ENCODE measurements at places on chromosomes 12 and 14.

GRCh38 chr14:103480595-103480994, 42.0 kb downstream of the CKB start:
- DNase-seq: no peak

DNA sequence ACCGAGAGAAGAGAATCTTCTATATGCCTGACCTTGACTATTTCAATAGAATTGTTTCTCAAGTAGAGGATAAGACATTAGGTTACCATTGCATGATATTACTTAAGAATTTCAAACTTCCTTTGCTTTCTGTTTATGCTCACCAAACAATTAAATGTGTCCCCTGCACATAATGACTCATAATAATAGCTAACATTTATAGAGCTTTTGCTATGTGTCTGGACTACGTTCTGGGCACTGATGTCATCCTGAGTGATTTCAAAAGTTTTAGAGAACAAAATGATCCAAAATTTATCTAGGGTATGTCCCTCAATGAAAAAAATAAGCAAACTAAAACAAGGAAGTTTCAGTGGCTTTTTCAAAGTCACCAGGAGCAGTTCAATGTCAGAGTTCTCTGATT, 38.8 kb downstream of the SLC15A5 start:
- DNase-seq: no peak

GRCh38 chr12:122413516-122414404, 8.7 kb downstream of the CLIP1 start:
- DNase-seq: no peak

GRCh38 chr14:83867566-83868225, 1662.2 kb upstream of the FLRT2 start:
- DNase-seq: no peak

- peak; percentile 82 for DNase-seq
Measured at GRCh38 chr12:27652174-27652763, 44.0 kb upstream of the REP15 start.

DNA sequence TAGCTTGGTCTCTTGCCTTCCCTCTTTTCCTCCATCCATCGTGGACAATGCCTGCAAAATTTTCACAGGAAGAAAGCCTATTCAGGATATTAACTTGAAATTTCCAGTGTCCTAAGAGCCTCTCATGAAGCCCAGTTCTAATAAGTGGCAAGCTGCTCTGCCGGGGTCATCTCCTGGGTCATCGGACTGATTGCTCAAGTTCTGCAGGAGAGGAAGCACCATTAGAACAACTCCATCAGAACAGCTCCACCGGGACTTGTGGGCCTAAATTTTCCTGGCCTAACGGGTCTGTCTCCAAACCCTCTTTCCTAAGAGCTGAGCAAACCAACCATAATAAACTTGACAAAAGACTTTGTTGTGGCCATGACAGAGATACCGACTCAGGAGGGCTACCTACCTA, 13.9 kb downstream of the ERG28 start:
- no peak for DNase-seq

GRCh38 chr12:39538679-39539104, 80.9 kb downstream of the ABCD2 start:
- DNase-seq: no peak

GRCh38 chr12:131105351-131105735, 151.6 kb downstream of the ADGRD1 start:
- no peak for DNase-seq

- DNase-seq: peak; percentile 61
Measured at GRCh38 chr12:54251667-54252284, 28.1 kb downstream of the CBX5 start.

DNA sequence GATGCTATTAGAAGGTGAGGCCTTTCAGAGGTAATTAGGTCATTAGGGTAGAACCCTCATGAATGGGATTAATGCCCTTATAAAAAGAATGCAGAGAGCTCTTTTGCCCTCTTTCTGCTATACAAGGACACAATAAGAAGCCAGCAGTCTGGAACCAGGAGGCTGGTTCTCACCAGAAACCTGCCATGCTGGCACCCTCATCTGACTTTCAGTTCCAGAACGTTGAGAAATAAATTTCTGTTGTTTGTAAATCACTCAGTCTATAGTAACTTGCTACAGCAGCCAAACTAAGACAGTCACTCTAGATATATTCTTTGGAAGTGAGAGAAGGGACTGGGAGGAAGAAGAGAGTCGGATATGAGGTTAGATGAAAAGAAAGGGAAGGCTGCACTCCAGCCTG, 125.0 kb upstream of the MYF6 start:
- DNase-seq: no peak

DNA sequence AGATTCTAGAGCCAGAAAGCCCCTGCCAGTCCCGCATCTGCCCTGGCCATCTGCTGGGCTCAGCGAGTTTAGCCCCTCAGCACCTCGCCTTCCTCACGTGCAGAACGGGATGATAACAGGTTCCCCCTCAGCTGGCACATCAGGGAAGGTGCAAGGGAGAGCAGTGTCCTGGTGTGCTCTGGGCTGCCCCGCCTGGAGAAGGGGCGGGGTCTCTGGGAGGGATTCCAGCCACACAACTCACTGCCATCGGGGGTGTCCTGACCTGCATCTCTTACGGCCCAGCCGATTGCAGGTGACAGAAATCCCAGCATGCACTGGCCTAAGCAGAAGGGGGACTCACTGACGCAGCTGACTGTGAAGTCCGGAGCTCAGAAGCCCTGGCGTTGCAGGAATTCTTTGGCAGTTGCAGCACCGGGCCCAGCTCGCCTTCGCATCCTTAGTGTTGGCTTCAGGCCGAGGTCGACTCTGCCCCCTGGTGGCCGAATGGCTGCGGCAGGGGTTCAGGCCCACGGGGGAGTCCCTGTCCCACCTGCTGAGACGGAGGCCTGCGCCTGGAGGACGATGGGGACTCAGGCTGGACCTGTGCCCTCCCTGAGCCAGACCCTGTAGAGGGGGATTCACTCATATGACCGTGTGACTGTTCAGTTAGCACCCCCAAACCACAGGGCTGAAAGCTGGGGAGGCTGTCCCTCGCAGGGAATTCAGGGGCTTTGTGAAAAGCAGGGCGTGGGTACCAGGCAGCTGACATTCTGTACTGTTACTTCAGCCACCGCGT, 178.6 kb downstream of the ADGRD1 start:
- peak; percentile 70 for DNase-seq

GRCh38 chr12:53572134-53572758, 53.9 kb downstream of the ATF7 start:
- DNase-seq: no peak

DNA sequence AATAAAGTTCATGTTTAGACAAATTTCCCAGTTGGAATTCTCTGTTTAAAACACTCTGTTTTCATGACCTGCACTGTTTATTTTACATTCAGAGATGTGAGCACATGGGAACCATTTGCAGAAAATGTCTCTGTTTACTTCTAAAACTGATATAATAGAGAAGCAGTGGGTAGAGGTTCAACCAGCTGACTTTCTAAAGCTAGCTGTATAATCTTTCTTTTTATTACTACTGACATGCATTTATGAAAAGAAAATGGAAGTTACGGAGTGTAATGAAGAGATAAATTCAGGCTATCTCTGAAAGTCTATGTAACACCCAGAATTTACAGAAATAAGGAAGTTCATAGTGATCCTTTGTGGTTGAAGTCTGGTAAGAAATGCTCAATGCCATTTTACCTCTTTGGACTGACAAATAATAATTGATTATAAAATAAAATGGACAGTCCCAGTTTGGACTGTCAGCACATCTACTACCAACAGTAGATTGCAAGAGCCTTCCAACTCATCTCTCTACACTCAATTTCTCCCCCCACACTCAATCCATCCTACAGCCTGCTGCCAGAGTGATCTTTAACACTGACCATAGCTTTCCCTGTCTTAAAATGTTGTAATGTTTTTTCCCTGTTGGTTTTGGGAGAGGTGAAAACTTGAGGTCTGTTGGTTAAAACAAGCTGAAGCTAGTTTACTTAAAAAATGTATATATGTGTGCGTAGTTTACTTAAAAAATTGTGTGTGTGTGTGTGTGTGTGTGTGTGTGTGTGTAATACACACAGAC, 137.4 kb downstream of the AEBP2 start:
- no peak for DNase-seq

DNA sequence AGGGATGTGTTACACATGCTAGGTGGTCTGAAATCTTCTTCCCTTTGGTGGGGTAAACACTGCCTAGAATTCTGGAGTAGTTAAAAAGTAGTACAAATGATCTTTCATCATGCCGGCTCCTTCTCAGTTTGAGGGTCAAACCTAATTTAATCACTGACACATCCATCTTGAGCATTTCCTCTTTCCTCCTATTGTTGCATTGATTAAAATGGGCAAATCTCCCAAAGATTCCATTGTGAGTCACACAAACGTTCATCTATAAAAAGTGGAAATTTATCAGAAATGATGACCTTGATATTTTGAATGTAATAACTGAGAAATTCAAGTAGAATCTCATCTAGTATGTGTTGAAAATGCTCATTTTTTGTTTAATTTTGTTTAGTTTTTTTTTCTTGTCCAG, 996.0 kb downstream of the NRXN3 start:
- DNase-seq: no peak

DNA sequence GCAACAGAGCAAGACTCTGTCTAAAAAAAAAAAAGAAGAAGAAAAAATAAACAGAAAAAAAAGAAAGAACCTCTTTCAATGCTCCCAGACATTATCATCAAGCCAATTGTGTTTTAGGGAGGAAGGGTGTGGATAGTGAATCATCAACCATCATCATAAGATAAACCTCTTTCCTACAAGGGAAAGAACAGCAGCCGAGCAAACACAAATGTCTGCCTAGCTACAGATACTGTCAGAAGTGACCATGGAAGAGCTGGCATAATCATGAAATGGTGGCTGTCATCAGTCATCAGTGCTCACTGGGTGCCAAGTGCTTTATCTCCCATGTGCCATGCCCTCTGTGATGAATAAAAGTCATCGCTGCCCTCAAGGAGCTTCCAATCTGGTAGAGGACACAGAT, 46.6 kb downstream of the SLC17A8 start:
- no peak for DNase-seq

DNA sequence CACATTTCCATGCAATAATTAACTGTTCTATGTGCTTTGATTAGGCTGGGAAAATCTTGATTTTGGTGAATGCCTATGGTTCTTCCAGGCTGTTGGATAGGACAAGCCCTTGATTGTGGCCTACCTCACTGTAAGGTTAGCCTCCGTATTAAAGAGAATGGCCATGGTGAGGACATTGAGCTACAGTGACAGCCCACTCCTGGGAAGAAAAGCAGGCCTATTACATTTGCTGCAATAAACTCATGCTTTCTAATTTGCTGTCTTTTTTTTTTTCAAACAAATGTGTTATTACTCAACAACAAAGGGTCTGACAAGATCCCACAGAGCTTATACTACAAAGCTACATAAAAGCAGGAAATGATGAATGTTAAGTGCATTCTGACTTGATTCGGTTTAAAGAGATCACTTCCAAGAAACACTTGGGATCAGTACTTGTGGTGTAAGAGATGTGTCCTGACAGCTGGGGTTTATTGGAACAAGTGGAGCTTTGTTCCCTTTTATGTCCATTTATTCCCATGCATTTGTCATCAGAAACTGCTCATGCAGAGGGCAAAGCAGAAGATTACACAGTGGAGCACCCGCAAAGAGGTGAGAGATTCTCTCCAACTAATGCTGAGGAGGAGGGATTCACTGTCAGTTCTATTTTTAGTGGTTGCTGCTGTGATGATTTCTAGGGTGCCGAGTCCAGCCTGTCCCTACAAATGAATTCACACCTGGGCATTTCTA, 29.1 kb upstream of the KCNK10 start:
- DNase-seq: peak; percentile 84

DNA sequence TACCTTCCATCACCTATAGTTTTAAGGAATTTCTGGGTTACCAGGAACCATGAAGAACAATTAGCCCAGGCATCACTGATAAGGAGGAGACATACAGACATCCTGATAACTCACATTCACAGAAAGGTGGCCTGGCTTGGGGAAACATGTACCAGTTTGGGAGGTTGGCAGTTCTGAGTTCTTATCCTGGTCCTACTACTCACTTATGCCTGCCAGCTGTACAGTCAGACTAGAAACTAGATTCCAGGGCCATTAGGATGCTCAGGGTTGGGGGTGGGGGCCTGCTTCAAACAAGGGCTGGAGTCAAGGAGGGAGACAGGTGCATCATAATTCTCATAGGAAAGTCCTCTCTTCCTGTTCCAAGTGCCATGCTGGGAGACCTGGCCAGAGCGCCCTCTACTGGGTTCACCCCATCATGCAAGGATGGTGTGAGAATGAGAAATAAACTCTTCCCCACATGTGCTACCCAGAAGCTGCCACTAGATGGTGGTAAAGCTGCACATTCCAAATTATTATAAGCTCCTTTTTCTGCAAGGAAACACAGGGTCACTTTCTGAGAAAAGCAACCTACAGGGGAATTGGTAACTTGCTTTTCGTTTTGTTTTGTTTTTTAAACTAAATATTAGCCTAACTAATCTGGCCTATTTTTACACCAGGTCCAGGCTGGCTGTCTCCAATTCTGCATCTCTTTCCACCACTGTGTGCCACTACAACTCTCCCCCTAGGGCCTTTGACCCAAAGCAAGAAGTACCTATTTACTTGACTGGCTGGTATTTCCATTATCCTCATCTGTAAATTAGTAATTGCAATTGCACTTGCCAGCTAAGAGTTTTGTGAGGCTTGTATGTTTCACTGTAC, 14.5 kb downstream of the OAS2 start:
- peak; percentile 58 for DNase-seq

DNA sequence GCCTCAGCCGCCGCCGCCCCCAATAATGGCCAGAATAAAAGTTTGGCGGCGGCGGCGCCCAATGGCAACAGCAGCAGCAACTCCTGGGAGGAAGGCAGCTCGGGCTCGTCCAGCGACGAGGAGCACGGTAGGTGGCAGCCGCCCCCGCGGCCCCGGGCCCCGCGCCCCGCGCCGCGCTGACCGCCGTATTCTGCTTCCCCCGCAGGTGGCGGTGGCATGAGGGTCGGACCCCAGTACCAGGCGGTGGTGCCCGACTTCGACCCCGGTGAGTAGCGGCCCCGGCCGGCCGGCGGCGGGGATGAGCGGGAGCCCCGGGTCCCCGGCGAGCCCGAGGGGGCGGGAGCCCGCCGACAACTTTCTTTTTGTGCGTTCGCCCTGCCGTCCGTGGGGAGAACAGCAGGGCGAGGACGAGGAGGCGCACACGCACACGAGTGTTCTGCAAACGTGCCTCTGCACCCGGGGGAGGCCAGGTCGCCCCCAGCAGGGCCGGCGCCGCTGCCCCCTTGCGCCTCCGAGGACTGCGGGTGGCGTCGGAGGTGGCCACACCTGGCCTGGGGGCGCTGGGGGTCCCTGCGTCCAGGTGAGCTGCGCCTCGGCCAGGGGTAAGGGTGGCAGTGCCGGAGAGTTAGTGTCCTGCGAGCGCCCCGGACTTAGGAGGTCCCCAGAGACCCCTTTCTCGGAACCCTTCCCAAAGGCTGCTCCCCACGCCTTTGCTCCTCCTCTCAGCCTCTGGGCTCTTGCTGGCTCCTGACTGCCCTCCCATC, 794 bp downstream of the RCOR1 start:
- peak; percentile 62 for DNase-seq

DNA sequence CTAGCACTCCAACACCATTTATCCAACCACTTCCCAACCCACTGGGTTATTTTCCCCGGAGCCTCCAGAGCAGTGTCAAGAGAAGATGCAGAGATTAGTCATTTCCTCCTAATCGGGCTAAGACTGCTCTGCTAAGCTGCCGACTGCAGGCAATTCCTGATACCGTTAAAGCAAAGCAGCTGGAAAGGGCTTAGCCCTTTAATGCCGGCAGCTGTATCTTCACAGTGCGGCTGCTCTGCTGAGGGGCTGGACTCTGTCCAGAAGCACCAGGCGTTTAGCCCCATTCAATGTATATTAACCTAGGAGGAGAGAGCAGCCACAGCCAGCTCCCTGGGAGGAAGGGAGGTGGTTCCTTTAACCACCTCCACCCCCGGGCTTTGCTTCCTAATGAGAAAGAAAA, 11.1 kb downstream of the AQP6 start:
- no peak for DNase-seq

Measured in SW480 (cell line).